ENCODE measurements at places on chromosomes 6 and 20.

GRCh38 chr6:140082867-140083297 lies 708.4 kb upstream of the CITED2 start:
- no peak for DNase-seq

- no peak for DNase-seq
Observed at GRCh38 chr20:38311091-38311490, 7.1 kb downstream of the BPI start.

DNA sequence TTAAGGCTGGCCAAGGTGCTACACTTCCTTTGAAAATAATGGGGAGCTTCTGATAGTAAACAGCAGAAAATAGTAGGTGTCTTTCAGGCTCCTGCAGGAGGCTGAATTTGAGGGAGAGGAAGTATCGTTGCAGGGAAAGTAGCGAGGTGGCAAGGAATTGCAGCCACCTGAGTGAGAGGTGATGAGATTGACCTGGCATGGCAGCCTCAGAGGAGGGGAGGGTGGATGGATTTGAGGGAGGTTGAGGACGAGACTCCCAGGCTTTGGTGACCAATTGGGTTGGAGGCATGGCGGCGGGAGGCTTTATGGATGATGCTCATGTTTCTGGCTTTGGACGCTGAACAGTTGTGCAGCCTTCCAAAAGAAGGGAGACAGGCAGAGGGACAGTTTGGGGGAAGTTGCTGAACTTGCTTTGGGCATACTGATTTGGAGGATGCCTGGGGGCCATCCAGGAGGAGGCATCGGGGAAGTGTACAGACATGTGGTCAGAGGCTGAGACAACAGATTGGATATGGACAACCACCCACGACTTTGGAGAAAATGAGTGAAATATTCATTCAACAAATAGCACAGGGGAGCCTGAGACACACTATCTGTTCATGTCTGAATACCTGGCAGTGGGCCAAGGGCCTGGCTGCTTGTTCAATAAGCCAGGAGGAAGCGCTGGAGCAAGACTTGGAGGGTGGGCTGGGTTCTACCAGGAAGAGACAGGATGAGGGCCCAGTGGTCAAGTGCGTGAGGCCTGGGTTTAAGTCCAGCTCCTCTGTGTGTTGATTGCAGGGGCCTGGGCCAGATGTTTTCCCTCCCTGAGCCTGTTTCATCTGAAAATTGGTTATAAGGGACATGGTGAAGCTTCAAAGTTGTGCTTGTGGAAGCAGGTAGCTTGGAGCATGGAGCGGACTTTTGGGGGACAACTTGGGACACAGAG lies 113.2 kb downstream of the CEBPB start:
- DNase-seq: no peak

DNA sequence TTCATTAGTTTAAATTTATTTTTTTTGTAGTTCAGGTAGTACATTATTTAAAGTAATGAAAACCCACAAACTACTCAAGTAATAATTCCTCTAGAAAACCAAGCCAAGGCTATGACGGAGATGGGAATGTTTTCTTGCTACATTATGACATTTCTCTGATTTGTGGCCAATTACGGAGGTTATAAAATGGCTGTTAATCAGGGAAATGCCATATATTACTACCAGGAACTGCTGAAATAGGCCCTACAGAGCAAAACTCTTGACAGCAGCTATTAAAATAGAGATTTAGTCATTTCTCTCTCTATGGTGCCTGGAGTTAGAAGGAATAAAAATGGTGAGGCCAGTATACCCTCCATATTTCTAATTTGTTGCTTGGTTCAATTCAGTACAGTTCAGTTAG lies 280.0 kb downstream of the ARHGAP18 start:
- DNase-seq: no peak

GRCh38 chr6:18080544-18080943 lies 41.9 kb downstream of the NHLRC1 start:
- DNase-seq: no peak

- no peak for DNase-seq
Observed at GRCh38 chr6:38404900-38405556, 234.7 kb downstream of the BTBD9 start.

GRCh38 chr20:52787962-52788361 lies 184.2 kb upstream of the TSHZ2 start:
- DNase-seq: no peak

GRCh38 chr20:57964011-57964862 lies 254.4 kb upstream of the PMEPA1 start:
- no peak for DNase-seq

- no peak for DNase-seq
Observed at GRCh38 chr6:44504301-44504791, 116.8 kb downstream of the CDC5L start.

GRCh38 chr6:149615805-149616204 lies 32.7 kb downstream of the KATNA1 start:
- DNase-seq: no peak

DNA sequence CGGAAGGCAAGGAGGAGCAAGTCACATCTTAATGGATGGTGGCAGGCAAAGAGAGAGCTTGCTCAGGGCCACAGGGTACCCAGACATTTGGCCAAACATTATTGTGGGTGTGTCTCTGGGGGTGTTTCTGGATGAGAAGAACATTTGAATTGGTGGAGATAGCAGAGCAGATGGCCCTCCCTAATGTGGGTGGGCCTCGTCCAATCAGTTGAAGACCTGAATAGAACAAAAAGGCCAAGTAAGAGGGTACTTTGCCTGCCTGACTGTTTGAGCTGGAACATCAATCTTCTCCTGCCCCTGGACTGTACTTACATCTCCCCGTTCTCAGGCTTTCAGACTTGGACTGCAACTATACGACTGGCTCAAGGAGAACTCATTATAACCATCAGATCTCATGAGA lies 55.8 kb upstream of the SMIM28 start:
- DNase-seq: no peak

DNA sequence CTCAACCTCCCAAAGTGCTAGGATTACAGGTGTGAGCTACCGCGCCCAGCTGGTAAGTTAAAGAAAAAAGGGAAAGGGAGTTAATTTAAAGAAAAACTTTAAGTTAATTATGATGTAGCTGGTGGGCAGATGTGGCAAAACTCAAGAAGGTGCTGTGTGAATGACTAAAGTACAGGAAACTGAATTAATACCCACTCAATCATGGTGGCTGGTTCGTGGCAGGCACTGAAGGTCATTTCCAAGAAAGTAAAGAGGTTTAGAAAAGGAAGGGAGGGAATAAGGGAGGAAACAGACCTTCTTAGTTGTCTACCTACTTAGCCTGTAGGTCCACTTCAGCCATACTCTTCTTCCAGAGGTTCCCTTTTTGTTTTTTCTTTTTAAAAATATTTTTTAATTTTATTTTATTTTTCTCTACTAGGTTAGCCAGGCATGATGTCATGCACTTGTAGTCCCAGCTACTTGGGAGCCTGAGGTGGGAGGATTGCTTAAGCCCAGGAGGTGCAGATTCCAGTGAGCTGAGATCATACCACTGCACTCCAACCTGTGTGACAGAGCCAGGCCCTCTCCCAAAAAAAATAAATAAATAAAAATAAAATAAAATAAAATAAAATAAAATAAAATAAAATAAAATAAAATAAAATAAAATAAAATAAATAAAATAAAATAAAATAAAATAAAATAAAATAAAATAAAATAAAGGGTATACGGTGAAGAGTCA lies 11.9 kb upstream of the TGM3 start:
- no peak for DNase-seq

GRCh38 chr20:23568320-23568970 lies at the start of gene CST9L:
Gene CST9L (minus strand): TSS chr20:23568484. CDS start chr20:23568450, 34 bp downstream.
- no peak for DNase-seq

DNA sequence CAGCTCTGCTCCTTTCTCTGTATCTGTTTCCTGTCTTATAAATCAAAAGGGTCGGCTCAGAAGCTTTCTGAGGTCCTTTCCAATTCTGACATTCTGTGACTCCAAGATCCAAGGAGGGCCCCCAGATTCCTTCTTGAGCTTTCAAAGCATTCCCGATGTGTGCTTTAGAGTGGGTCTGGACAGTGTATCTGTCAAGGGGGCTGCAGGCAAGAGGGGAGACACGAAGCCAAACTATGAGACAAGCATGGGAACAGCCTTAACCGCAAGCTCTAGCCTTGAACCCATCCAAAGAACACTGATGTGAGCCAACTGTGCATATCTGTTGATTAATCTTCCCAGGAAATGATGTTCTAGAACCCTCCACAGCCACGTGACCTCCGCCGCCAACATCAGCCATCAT lies 73.8 kb downstream of the TSHZ2 start:
- DNase-seq: no peak

GRCh38 chr6:91941838-91942237 lies 1355.0 kb upstream of the MAP3K7 start:
- DNase-seq: no peak

- DNase-seq: no peak
Observed at GRCh38 chr20:13288357-13288756, 67.3 kb downstream of the ISM1 start.

DNA sequence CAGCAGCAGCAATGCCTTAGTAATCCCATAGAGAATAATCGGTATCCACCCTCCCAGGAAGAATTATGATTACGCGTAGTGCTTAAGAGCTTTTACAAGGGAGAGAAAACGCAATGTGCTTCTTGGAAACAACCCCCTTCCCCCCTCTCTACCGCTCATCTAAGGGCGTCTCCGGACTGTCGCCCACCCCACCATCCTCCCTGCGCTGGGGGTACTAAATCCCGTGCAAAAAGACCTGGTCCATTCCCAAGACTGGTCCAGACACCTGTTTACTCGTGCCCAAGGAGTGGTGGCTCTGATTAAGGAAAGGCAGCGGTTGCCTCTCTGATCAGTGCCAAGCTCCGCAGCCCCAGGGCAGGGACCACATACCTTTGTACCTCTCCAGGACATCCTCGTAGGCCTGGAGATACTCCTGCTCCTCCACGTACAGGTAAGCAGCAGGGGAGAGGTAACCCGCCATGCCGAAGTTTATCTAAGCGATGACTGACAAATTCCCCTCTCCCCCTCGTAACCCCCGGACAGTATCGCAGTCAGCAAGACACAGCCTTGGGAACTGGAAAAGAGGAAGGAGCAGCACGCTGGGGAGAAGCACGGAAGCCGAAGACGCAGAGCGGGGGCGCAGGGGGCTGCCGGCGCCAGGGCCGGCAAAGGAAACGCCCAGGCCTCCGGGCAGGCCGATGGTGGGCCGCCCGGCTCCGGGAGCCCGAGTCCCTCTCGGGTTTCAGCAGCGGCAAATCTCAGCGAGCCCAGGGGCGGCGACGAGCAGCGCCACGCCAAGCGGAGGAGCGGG lies 112.0 kb upstream of the BEND6 start:
- no peak for DNase-seq

- DNase-seq: peak; percentile 40
Observed at GRCh38 chr6:42075159-42075838, 25.0 kb downstream of the TAF8 start.

DNA sequence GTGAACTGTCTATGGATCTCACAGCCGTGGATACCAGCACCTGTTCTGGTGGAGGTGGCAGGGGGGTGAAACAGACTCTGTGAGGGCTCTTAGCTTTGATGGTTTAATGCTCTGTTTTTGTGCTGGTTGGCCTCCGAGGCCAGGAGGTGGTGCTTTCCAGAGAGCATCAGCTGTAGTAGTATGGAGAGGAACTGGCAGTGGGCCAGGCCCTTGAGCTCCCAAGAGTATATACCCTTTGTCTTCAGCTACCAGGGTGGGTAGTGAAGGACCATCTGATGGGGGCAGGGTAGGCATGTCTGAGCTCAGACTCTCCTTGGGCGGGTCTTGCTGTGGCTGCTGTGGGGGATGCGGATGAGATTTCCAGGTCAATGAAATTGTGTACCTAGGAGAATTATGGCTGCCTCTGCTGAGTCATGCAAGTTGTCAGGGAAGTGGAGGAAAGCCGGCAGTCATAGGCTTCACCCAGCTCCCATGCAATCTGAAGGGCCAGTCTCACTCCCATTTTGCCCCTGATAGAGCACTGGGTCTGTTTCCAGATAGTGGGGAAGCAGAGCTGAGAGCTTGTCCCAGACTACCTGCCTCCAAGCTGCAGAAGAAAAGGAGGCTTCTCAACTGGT lies 102.7 kb upstream of the AHI1 start:
- DNase-seq: no peak

DNA sequence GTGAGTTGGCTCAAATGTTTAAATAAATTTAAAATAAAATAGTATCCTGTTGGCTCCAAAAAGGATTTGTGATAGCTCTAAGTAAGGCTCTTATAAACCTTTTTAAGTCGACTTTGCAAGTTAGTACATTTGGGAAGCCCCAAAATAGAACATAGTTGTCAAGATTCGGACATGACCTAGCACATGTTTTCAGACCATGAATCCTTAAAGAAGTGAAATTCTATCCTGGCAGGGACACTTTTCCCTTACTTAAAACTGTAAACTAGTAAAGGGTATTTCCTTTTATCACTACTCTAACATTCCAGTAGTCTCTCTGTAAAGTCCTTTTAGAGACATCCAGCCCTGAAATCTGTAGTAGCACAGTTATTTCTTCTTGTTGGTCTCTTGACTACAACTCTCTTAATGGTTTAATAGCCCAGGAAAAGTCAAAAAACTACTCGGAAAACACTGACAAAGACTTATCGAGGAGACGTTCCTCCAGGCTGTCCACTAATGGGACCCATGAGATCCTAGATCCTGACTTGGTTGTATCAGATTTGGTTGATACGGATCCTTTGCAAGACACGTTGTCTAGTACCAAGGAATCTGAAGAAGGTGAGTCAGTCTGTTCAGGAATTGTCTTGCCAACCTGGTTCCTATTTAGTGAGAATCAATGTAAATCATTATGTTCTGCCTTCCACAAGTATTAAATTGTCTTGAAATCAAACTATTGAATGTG lies 83.6 kb downstream of the SCAND1 start:
- DNase-seq: no peak

- no peak for DNase-seq
Observed at GRCh38 chr20:35030136-35030535, 62.5 kb downstream of the TRPC4AP start.

- DNase-seq: no peak
Observed at GRCh38 chr6:37173493-37174195, 3.7 kb downstream of the PIM1 start.

DNA sequence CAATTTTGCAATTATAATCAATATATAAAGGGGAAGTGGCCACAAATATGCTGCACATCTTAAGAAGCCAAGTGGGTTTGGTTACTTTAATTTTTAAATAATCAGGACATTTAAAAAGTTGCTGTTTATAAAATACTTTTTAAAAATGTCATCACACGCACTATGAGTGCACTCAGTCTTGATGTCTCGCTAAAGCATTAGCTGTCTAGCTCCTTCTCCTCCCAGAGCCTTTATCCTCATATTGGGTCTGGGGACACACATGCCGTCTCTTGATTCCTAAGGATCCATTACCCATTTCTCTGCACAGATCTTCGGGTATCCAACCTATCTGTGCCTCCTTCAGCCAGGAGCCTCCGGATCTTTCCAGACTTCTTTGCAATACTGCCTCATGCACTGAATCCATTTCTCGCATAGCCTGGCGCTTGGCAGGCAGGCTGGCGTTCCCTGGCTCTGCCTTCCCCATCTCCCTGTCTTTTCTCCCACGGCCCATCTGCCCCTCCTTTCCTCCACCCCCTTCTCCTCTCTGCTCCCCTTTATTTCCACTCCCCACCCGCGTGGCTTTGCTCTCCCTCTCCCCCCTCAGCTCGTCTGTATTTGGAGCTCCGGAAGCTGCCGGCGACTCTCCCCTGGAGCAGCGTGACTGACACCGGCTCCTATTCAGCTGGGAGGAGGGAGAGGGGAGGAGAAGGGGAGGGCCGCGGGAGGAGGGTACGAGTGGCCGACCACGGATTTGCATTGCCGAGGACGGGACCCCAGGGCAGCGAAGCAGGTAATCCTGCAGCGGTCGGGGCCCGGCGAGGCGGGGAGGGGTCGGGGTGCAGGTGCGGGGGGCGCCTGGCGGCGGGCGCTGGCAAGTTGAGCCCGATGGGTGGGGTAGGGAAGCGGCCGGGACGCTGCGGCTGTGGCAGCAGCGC lies at the start of gene CAP2:
Gene CAP2 (plus strand): TSS at position 618 of the 914 bp plus-strand sequence. CDS start 27,961 bp downstream, outside the sequence.
- no peak for DNase-seq

- no peak for DNase-seq
Observed at GRCh38 chr20:43863821-43864544, 50.7 kb upstream of the TOX2 start.
